ENCODE measurements at places on chromosomes 12 and 14.

GRCh38 chr12:29591140-29592020 is 93.9 kb upstream of the OVCH1 start:
- DNase-seq: no peak

DNA sequence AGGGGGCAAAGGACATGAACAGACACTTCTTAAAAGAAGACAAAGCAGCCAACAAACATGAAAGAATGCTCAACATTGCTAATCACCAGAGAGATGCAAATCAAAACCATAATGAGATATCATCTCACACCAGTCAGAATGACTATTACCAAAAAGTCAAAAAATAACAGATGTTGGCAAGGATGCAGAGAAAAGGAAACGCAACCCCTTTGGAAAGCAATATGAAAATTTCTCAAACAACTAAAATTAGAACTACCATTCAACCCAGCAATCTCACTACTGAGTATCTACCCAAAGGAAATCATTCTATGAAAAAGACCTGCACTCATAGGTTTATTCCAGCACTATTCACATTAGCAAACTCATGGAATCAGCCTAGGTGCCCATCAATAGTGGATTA is 25.6 kb downstream of the MDM1 start:
- DNase-seq: no peak

- no peak for DNase-seq
These were observed 28.5 kb upstream of the GCH1 start for GRCh38 chr14:54931101-54931500.

- DNase-seq: no peak
These were observed 106.9 kb upstream of the TMEM233 start for GRCh38 chr12:119486599-119487154.

DNA sequence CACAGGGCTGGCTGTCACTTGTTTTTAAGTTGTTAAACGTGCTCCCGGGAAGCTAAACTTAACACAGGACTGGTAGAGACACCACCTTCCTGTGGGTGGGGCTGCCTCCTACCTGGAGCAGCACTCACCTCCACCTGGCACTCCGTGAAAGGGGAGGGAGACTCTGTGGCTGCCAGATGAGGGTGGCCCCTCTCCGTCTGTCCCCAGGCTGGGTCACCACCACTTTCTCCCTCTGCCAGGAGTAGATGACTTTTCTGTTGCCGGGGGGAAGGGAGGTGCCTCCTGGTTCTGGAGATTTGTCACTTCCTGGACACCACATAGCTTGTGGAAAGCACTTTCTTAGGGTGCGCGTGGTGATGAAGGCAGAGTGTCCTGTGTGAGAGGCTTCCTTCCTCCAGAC is 81.3 kb downstream of the WDR20 start:
- no peak for DNase-seq

DNA sequence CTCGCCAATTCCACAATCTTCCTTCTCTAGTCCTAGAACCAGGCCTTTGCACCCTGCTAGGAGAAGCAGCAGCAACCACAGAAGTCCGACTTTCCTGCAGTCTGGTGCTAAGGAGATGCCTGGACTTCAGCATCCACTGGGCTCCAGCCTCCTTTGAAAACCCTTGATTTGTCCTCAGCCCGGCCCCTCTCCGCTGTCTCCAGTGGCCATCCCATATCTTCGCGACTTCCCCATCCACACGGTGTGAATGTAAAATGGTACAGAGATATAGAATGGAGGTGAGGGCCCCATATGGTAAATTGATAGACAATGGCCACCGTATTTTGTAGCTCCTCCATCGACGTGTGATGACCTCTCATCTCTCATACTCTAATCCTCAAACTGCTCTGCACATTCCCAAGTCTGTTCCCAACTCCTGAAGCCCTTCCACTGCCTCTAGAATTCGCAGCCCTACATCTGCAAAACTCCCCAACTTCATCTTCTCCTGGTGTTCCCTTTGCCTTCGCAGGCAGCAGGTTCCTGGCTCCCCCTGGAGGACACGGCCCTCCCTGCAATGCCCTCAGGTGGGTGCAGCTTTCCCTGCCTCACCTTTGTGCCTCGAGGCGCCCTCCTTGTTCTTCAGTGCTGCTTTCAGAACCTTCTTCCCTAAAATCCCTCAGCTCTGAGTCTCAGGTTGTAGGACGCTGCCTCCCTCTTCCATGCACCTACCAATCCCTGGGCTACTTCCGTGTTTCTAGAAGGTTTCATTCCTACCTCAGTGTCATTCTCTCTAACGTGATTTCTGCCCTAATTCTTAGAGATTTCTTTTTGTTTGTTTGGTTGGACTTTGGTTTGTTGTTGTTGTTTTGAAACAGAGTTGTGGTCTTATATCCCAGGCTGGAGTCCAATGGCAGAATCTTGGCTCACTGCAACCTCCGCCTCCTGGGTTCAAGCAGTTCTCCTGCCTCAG is 36.7 kb downstream of the TMBIM6 start:
- no peak for DNase-seq

- DNase-seq: no peak
These were observed 77.5 kb upstream of the IFNG-AS1 start for GRCh38 chr12:67911789-67912188.

DNA sequence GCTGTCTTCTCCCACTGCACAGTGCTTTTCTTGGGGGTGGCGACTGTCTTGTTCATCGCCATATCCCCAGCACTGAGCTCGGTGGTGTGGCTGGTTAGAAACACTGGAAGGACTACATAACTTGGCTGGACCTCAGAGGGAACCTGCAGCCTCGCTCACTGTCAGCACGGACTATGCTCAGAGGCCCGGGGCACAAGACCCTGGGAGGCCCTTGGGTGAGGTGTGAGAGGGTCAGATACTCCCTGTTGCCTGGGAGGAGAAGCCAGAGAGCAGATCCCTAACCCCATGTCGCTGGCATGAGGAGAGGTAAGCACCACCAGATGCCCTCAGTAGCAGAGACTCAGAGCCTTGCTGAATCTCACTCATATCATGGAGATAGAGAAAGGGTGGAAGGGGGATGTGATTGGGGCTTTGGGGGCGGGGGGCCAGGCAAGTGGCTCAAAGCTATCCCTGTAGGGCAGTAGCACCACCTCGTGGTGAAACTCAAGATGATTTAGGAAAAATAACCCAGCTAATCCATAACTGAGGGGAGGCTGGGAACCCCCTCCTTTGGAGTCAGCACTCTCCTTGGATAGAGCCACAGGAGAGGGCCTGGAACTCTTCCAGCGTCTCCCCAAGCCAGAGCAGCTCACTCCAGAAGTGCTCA is 18.7 kb upstream of the HDAC7 start:
- DNase-seq: no peak

DNA sequence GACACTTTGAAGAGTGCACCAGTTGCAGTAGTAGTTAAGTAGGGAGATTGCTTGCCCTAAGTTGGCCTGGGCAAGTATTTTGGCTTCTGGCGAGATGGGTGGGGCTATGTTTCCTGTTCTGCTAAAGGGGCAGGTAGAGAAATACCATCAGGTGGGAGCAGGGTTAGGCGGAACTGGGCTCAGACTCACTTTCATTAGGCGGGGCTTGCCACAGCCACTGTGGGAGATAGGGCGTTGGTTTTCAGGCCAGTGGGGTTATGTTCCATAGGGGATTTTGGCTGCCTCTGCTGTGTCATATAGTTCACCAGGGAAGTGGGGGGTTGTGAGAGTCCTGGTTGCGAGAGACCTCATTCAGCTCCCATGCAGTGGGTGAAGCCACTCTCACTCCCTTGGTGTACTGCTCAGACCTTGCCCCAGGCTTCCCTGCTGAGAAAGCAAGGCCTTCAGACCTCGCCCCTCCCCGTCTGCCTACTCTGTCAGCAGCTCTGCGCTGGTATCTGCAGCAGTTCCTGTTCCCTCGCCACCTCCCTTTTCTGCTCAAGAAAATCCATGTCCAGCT is 43.3 kb downstream of the AEBP2 start:
- DNase-seq: no peak

DNA sequence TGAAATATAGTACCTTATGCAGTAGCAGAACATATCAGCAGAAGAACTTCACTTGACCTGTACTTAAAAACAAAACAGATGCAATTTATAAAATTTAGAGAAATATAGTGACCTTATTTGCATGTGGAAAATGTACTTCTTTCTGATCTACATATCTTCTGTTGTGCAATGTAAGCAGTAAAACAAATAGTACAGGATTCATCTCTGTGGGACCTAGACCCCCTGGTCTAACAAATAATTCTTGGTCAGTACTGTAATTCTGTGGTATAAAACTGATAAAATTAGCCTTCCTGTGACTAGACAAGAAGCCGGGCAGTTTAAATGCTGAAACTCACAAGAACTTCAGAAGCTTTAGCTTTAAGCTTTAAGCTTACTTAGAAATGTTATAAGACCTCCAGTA is 21.6 kb downstream of the HIF1A start:
- DNase-seq: no peak

DNA sequence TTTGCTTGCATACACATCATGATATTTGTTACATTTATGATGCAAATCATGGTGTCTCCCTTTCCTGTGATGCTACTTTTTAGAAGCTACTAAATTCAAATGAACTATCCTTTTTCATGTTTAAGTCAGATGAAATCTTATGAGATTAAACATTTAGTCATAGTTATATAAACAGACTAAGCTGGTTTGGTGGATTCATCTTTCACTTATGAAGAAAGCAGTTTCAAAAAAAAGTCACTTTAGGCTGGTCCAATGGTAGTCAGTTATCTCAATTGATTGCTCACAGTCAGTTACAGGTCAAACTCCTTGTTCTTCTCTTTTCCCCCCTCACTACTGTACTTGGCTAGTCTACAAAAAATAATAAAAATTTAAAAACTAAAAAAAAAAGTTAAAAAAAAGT is 19.7 kb downstream of the SYCP3 start:
- no peak for DNase-seq

GRCh38 chr12:65965358-65965757 is 141.1 kb downstream of the HMGA2 start:
- no peak for DNase-seq

- DNase-seq: no peak
These were observed 136.9 kb downstream of the SLC38A1 start for GRCh38 chr12:46131732-46132469.

DNA sequence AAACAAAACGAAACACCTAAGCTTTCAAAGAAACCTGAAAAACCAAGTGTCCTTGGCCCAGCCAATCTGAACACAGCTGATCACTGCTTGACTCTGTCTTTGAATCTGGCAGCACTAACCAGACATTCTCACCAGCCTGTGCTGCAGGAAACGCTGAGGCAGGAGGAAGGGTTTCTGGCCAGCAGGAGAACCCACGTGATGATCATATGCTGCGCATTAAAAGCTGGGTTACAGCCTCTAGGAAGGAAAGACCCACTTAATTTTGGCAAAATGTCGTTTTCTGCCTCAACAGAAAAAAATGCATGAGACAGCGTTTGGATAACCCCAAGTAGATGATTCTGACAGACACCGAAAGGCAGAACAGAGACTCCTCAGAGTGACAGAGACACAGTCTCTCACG is 9.8 kb downstream of the APPL2 start:
- DNase-seq: peak; percentile 83

GRCh38 chr12:3224530-3224903 is 147.3 kb downstream of the TSPAN9 start:
- DNase-seq: no peak

DNA sequence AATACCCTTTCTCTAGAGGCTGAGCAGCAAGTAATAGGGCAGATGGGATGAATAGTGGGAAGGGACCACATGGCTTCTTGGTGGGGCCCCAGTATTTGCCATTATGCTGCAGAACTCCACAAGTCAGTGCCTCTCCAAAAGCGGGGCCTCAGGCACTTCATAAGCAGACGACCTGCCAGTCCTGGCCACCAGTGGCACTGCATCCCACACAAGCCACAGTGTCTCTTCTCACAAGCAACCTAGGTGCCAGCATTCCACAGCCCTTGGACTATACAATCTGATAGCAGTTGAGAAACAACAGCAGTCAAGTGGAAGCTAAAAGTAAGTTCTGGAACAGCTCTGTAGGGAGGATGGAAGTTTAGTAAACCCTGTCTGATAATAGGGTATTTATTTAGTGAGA is 4.2 kb upstream of the SLC8A3 start:
- no peak for DNase-seq

GRCh38 chr12:108918206-108918605 is 38.3 kb downstream of the DAO start:
- DNase-seq: no peak

- no peak for DNase-seq
These were observed 422.1 kb upstream of the SYT1 start for GRCh38 chr12:78442454-78442801.

DNA sequence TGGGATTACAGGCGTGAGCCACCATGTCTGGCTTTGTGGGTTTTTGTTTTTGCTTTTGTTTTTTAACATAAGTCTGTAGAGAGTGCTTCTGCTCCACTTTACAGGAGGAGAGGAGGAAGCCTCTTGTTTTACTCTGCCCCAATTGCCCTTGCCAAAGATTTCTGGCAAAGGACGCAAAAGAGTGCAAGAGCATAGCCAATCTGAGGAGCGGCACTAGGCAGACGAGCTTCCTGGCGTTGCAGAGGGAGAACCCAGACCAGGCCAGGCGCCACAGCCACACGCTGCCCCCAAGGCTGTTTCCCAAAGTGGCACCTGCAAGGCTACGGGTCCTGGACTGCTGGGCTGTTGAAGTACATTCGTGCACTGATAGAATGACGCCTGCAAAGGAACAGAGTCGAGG is 96.2 kb downstream of the BBS10 start:
- DNase-seq: no peak

GRCh38 chr14:103562179-103562428 is 353 bp downstream of the BAG5 start:
- no peak for DNase-seq

DNA sequence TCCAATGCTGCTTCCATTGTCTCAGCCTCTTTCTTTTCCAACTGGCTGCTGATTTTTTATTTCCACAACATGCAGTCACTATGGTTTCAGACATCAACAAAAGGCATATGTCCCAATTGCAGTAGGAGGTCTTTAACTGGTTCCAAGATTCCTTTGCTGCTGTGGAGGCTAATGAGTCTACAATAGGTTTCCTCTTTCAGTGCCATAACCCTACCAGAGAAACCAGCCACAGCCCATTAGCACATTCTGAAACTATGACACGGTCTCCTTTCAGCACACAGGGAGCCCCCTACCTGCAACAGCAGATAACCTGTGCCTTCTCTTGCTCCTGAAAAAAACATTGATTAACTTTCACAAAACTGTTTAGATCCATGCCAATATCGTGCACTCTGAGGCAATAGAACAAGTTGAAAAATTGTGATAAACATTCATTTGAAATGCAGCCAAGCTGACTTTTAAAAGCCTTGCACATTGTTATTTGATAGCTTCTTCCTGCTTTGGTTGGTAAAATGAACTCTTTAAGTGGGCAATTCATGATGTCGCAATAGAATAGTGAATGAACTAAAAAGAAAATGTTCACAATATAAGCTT is 32.4 kb downstream of the PLEKHG7 start:
- peak; percentile 87 for DNase-seq

GRCh38 chr12:114770323-114770722 is 86.3 kb upstream of the TBX3 start:
- no peak for DNase-seq

- no peak for DNase-seq
These were observed 115.2 kb downstream of the LGMN start for GRCh38 chr14:92633274-92633616.
